DMS 273 treated with DMSO at 0.1 percent for 48 hours (cell line): ENCODE measurements at places on chromosomes 3 and 15.

DNA sequence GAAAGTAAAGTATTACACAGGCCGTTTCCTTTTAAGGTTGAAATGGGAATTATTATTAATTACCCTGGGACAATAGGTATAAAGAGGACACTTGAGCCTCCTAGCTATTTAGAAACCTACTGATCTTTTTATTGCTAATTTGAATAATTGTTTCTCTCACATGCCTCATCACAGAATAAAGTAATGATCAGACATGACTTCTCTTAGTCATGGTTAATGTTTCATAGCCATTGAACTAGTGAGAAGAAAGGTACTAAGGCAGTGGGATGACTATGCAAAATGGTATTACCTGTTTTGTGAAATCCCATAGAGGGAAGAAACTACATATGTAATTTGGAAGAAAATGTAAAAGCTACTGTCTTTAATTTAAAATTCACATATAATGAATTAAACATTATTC, 85.6 kb downstream of the EPHA6 start:
- no peak for DNase-seq

GRCh38 chr3:61821823-61822251, 260.5 kb downstream of the PTPRG start:
- no peak for DNase-seq

GRCh38 chr3:101567528-101568317, 6.1 kb downstream of the TRMT10C start:
- DNase-seq, result no peak

DNA sequence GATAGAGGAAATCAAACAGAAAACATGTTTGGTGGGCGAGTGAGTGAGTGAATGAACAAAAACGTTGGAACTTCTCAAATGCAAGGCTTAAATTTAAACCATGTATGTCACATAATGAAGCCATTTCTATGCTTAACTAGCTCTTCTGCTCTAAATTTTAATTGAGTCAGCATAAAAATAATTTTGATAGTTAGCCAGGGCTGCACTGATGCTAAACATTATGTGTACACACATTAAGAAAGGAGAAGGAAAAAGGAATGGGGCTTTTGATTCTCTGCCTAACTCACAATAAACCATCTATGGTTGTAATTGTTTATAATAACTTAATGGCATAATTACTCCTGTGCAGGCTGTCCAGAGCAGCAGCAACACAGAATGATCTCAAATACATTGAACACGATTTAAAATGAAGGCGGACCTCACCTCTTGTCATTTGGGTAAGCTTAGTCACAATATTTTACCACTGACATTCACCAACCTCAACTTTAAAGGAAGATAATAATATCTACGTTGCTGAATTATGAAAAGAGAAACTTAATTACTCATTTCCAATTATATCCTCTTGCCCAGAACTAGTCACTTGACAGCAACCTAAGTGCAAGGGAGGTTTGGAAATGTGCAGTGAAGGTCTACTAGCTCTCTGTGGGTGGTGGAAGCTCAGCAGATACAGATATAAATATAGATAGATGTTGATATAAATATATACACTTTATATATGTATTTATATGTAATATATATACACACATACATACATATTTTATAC, 318.4 kb upstream of the TRIM42 start:
- DNase-seq, result no peak

GRCh38 chr15:48584812-48585563, 60.5 kb downstream of the FBN1 start:
- DNase-seq, result no peak

GRCh38 chr3:188133219-188133618, 20.7 kb upstream of the LPP start:
- DNase-seq, result no peak

- no peak for DNase-seq
Measured at GRCh38 chr15:45855907-45856579, 221.2 kb downstream of the SQOR start.

GRCh38 chr3:117722856-117723255, 1013.3 kb downstream of the TUSC7 start:
- DNase-seq, result no peak

- DNase-seq, result no peak
Measured at GRCh38 chr15:74179101-74179841, 5.8 kb downstream of the ISLR start.

GRCh38 chr3:37779289-37780152, 82.2 kb upstream of the CTDSPL start:
- peak; percentile 34 for DNase-seq

DNA sequence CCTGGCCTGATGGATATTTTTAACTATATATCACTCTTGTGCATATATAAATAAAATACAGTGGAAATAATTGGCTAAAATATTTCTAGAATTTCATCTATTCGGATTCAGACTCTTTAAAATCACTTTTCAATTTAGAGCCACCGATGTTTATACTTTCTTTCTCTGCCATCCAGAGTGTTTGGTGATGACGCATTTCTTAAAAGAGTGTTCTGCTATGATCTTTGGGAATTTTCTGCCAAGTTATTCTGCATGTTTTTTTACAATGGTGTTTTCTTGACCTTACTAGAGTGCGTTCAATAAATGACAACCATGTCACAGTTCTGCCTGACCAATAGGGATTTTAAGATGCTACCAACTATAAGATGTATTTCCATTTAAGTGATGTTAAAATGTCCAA, 30.2 kb downstream of the PPP2R3A start:
- DNase-seq, result no peak

- no peak for DNase-seq
Measured at GRCh38 chr3:141812586-141812985, 49.4 kb downstream of the GRK7 start.

GRCh38 chr3:50396502-50396901, 37.2 kb upstream of the TMEM115 start:
- no peak for DNase-seq

- no peak for DNase-seq
Measured at GRCh38 chr3:151058740-151059139, 26.7 kb upstream of the MED12L start.

GRCh38 chr15:66899555-66900350, 165.6 kb upstream of the SMAD3 start:
- DNase-seq, result no peak
